Stomach (tissue), 19 donors: ENCODE measurements at places on chromosomes 1 and 21. TPM values are rescaled to one million over a fixed set of nuclear protein-coding genes. Genes with fewer than 3 reads are reported as not detected.

- peak; percentile 94 for DNase-seq
These were observed 6.2 kb downstream of the NECTIN4 start for GRCh38 chr1:161082996-161083747.

GRCh38 chr1:14577261-14577660, 21.2 kb upstream of the KAZN start:
- DNase-seq, result no peak

GRCh38 chr21:34715518-34715917, 46.7 kb downstream of the CLIC6 start:
- DNase-seq, result no peak

DNA sequence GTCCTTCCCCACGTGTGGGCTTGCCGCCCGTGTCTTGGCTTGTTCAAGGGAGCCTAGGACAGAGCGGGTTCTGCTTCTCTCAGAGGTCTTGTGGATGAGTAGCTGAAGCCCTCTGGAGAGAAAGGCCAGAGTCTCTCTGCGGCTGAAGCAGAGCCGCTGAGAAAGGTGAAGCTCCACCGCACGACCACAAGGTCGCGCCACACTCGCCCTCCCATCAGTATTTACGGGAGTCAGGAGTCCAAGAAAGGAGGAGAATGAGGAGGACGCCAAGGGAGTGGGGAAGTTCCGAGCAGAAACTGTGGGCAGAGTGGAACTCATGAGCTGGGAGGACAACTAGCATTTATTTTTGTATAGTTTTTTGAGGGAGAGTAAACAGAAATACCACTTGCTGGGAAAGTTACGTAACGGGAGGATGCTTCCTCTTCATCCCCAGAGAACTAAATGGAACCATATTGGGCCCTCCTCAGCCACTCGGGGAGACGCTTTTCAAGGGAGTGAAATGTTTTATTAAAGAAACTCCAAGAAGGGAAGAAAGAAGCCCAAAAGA, 51.6 kb upstream of the HAO2 start:
- no peak for DNase-seq

Gene TRIM67
- not detected for polyA plus RNA-seq
